ENCODE measurements at places on chromosomes 2 and 18. TPM values are rescaled to one million over a fixed set of nuclear protein-coding genes. Genes with fewer than 3 reads are reported as not detected.

The TMEM127 gene
- 48.3 TPM for polyA plus RNA-seq

GRCh38 chr2:170339322-170339721 is 161.4 kb downstream of the MYO3B start:
- no peak for DNase-seq

The REG3G gene
- polyA plus RNA-seq = not detected

The SULT1C4 gene
- 52.1 TPM for polyA plus RNA-seq

The AQP12A gene
- 0.33 TPM for polyA plus RNA-seq

The C2orf92 gene
- 6.6 TPM for polyA plus RNA-seq

The IL1F10 gene
- polyA plus RNA-seq = not detected

The XDH gene
- polyA plus RNA-seq = 0.31 TPM

The OR6B2 gene
- polyA plus RNA-seq = not detected

GRCh38 chr18:1510542-1511179 is 606.0 kb downstream of the ADCYAP1 start:
- DNase-seq = no peak

DNA sequence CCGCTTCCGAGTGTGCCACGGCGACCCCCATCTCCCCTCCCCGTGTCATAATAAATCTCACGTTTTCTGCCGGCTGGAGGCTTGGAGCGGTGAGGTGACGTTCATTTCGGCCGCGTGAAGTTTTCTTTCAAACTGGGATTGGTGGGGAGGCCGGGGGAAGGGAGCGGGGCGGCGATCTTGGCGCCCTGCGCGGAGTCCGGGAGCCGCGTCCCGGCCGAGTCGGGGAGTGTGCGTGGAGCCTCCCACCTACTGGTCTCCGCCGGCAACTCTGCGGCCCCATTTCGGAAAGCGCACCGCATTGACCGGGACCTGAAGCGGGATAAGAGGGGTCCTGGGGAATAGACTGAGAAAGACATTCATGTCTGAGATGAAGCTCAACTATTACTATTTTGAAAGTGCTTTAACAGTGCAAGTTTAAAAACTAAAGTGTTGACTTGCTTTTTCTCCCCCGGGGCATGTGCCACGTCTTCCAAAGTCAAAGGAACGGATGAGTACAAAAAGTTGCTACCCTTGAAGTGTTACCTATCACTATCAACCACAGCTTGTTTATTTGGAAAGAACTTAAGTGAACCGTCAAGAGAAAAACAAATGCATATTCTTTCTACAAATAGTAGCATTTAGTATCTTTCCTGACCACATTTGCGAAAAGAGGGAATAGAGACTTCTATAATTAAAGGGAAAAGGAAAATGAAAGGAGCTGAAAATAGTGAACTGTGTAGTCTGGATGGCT is 818 bp upstream of the IKZF2 start:
- DNase-seq = peak; percentile 49

The DSG1 gene
- 0.12 TPM for polyA plus RNA-seq

The NAT8 gene
- 30.4 TPM for polyA plus RNA-seq

The LHCGR gene
- 0.24 TPM for polyA plus RNA-seq

DNA sequence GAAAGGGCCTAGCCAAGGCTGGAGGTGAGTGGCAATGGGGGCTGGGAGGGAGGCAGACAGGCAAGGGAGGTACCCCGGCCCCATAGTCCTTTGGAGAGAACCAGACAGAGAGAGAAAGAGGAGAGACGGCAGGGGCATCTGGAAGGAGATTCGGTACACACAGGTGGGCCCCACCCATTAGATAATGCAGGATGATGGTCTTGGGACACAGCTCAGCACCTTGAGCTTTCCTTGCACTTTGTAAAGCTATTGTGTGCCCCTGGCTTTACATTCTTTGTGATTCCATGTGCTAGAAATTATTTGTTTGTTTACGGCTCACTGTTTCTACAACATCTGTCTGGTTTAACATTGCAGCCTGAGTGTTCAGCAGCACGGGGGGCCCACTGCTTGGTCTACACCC is 83.1 kb downstream of the CTAGE1 start:
- no peak for DNase-seq

The CHN1 gene
- polyA plus RNA-seq = 27.8 TPM

DNA sequence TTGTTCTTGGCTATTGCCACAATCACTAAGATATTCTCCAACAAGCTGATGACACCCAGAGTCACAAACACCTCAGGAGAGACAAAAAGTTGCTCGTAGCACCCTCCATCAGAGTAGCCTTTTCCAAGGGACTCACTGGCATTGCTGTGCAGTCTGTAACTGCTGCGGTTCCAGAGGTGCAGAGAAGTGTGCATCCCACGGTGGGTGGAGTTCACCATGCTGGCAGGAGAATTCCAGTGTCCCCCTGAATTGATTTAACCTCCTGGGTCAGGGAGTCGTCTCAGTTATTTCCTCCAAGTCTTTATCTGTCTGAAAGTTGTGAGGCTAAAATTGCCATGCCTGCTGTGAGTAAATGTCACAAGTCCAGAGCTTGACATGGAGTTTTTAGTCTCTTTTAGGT is 443 bp downstream of the MC4R start:
- no peak for DNase-seq

The THUMPD2 gene
- 18.9 TPM for polyA plus RNA-seq

- no peak for DNase-seq
Observed at GRCh38 chr2:205235434-205235833, 446.9 kb upstream of the NRP2 start.

DNA sequence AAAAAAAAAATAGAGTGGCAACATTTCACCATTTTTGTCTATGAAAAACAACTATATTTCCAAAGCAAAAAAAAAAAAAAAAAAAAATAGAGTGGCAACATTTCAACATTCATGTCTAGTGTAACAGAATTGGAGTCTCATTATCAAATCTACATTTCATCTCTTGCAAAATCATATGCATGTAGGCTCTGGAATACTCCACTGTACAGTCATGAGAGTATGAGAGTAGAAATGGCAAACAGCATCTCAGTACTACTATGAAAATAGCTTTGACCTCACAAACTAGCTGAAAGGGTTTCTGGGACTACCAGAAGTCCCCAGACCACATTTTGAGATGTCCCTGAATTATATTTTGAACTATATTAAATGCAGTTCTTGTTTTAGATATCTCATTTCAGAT is 82.8 kb downstream of the SMAD2 start:
- DNase-seq = no peak

The TXNDC2 gene
- 0.31 TPM for polyA plus RNA-seq

DNA sequence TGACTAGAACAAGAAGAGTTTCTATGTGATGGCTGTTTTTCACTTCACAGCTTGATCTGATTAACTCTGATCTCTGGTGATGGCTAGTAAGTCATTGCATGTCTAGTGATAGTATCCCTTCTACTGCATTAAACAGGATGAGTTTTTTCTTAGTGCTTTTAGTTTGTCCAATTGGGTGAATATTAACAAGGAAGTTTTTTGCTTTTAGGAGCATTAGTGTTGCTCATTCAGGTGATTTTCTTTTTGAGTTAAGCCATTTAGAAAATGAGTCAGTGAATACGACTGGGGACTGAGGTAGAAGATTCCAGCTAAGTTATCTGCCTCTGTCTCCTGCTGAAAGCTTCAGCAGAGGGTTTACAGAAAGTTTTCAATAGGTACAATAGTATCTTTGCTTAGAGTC is 306.7 kb downstream of the PIK3C3 start:
- no peak for DNase-seq

DNA sequence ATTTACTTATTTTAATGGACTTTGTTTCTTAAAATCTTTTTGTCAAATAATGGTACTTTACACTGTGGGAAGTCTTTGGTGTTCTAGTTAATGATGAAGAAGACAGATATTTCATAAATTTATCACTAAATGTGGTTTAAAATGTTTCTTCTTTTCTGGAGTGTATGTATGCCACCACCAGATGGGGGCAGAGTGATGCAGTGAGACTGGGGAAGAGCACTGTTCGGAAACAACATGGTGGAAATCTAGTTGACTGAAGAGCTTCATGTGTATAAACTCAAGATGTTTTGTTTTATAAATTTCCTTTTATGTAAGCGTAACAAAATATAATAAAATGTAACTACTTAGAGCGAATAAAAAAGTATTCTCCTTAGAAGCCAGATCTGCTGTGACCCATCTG is 195.1 kb downstream of the KCNE4 start:
- no peak for DNase-seq

DNA sequence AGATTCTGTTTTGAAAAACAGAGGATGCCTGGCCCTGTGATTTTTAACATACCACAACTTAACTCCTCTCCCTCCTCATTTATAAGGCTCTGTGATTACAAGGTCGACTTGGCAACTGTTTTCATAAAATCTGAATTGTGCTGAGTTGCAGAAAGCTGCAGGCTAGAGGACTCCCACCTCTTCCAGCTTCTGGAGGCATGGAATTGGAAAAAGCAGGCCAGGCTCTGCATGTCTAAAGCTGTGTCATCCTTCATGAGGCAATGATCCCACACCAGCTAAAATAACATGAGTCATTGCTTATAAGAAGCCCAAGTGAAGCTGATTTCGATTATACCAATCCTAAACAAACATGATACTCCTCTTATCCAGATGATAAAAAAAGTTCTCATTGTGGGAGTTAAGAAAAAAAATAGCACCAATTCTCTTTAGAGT is 11.7 kb downstream of the ARHGAP28 start:
- DNase-seq = peak; percentile 61

DNA sequence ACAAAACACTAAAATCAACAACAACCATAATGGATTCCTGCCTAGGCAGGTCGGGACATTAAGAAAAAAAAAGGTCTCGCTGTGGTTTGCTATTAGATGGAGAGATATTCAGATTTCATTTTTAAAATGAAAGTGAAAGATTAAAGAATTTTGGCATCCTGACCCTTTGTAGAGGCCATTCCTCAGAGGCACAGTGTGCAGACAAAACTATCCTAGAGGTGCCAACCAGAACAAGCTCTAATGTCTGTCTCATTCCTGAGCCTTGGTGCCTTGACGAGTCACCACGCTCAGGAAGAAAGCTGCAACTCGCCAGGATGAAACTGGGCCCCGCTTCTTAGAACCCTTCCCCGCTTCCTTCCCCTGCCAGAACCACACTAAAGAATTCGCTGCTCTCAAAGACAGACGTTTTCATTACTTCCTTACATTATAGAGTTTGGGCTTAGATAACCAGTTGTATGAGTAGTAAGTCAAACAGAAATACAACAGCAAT is 156.0 kb downstream of the TGIF1 start:
- no peak for DNase-seq

The MREG gene
- polyA plus RNA-seq = 18.3 TPM

- no peak for DNase-seq
Observed at GRCh38 chr2:197863744-197864143, 59.4 kb downstream of the PLCL1 start.

The LRRC30 gene
- not detected for polyA plus RNA-seq

The MYOM1 gene
- polyA plus RNA-seq = 8.7 TPM

- DNase-seq = no peak
Observed at GRCh38 chr2:128651000-128651399, 332.3 kb upstream of the HS6ST1 start.

DNA sequence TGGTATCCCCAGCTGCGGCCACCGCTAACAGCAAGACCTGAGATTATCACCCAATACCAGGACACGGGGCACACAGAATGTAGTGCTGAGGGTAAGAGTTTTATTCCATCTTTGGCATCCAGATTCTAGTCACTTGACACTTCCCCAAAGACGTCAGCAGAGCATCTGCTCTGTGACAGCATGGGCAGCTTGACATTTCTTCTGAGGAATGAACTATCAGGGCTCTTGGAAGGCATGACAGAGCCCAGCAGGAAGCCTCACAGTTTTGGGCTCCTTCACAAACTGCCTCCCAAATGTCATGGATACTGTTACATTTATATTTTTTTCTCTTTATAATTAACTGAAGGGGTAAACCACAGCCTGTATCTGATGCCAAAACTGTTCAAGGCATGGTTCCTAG is 1010.7 kb downstream of the TDRD15 start:
- no peak for DNase-seq

The BAZ2B gene
- 77.0 TPM for polyA plus RNA-seq

The CCDC68 gene
- 14.1 TPM for polyA plus RNA-seq

GRCh38 chr18:2513616-2514015 is 57.7 kb downstream of the METTL4 start:
- no peak for DNase-seq

GRCh38 chr2:61726456-61727209 is 127.2 kb downstream of the FAM161A start:
- no peak for DNase-seq

The HMSD gene
- 1.1 TPM for polyA plus RNA-seq

Measured in renal pelvis (tissue), 12 donors.